Stimulated activated CD4-positive, alpha-beta T cell treated with anti-CD3 and anti-CD28 coated beads, Interleukin-1b, Interleukin-23, amount 100 ng/mL, for 24 hours (primary cell): ENCODE measurements at places on chromosomes 12 and 14.

GRCh38 chr12:124524231-124524925, 43.0 kb downstream of the NCOR2 start:
- no peak for DNase-seq

- DNase-seq: no peak
These were observed 41.7 kb downstream of the TTLL5 start for GRCh38 chr14:75702616-75703261.

- no peak for DNase-seq
These were observed 61.8 kb downstream of the NOC4L start for GRCh38 chr12:132206046-132206434.

- DNase-seq: no peak
These were observed 92.7 kb downstream of the ACACB start for GRCh38 chr12:109209082-109209481.

DNA sequence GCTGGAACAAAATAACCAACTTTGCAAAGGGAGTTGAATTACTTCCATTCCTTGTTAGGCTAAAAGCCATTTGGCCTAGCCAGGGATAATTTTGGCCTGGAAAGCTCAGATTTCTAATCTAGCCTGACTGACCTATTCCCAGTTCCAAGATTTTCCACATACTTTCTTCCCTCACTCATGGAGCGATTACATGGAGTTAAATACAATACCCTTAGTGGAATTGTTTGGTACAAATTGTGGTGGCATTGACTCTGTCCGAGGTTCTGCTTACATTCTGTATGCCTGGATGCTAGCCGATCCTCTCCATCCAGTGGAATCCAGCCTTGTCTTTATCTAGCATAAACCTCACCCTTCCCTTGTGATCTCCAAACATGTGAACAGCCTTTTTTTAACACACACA, 965.1 kb downstream of the DIO2 start:
- no peak for DNase-seq

DNA sequence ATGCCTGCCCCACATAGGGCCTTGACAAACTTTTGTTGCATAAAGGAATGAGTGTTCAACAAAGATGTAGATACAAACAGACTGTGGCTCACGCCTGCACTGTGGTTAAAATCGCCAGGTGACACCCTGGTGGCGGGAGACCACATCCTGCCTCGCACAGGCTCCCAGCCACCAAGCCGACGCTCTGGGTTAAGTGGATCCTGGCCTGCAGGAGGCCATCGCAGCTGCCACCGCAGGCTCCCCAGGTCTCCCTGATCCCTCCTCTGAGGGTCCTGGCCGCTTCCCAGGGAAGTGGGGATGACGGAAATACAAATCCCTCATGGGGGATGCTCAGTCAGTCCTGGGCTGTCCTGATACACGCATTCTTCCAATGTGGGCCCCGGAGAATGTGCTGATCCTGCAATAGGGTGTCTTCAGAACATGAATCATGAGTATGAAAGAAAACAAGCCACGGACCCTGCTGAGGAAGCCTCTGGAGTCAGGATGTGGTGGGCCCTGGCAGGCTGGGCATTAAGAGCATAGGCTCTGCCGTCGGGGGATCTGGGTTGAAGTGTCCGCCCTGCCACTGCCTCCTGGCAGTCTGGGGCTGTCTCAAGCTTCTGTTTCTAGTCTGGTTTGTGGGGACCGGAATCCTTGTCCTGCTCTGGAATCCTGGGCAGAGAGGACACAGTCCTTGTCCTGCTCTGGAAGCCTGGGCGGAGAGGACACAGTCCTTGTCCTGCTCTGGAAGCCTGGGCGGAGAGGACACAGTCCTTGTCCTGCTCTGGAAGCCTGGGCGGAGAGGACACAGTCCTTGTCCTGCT, 53.5 kb upstream of the BEGAIN start:
- peak; percentile 41 for DNase-seq

DNA sequence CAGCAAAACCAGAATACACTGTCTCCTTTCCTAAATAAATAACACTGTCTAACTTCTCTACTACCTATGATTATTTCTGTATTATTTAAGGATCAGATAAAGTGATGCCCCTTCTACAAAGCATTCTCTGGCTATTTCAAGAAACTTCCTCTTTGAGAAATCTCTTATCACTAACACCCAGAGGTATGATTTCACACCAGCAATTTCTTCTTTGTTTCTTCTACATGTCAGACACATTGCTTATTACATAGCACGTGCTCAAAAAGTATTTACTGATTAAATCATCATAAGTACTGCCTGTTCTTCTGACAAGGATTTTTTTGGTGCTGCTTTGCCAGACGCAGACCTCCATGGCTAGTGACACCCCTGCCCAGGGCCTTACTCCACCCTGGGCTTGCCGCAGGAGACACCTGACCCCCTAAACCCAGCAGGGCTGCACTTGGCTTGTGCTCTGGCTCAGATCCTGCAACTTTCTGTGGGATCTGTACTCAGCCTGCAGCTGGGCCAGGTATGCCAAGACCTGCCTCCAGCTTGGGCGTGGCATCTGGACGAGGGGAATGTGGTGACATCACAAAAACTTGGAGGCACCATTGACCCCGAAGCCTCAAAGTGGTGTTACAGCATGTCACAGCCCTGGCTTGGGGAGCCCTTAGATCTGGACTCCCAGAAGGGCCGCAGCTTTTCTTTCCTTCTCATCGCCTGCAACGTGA, 15.4 kb upstream of the HIGD1C start:
- no peak for DNase-seq

DNA sequence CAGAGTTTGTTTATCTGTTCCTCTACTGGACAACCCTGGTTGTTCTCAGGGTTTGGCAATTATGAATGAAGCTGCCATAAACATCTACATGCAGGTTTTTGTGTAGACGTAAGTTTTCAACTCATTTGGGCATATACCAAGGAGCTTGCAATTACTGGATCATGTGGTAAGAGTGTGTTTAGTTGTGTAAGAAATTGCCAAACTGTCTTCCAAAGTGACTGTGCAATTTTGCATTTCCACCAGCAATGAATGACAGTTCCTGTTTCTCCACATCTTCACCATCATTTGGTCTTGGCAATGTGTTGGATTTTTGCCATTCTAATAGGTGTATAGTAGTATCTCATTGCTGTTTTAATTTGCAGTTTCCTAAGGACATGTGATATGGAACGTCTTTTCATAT, 39.8 kb upstream of the FBXO33 start:
- DNase-seq: no peak

GRCh38 chr12:40325349-40325960, 100.7 kb downstream of the LRRK2 start:
- no peak for DNase-seq

DNA sequence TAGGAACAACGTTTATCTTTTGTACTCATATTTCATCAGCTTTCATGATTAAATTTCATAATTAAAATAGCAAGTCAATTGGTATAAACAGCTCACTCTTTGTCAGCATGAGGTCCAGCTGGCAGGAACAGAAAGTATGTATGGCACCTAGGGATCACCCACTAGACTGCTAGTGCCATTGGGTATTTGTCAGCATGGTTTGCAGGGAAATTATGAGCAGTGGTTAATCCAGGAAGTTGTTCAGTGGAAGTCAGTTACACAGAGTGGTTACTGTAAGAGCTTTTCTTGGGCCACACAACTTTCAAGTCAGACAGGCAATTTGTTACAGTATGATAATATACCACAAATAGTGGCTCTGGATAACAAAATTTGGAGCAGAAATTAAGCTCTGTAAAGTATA, 340.3 kb upstream of the RGS6 start:
- DNase-seq: no peak

- no peak for DNase-seq
These were observed 93.8 kb upstream of the CLMN start for GRCh38 chr14:95413289-95414215.

DNA sequence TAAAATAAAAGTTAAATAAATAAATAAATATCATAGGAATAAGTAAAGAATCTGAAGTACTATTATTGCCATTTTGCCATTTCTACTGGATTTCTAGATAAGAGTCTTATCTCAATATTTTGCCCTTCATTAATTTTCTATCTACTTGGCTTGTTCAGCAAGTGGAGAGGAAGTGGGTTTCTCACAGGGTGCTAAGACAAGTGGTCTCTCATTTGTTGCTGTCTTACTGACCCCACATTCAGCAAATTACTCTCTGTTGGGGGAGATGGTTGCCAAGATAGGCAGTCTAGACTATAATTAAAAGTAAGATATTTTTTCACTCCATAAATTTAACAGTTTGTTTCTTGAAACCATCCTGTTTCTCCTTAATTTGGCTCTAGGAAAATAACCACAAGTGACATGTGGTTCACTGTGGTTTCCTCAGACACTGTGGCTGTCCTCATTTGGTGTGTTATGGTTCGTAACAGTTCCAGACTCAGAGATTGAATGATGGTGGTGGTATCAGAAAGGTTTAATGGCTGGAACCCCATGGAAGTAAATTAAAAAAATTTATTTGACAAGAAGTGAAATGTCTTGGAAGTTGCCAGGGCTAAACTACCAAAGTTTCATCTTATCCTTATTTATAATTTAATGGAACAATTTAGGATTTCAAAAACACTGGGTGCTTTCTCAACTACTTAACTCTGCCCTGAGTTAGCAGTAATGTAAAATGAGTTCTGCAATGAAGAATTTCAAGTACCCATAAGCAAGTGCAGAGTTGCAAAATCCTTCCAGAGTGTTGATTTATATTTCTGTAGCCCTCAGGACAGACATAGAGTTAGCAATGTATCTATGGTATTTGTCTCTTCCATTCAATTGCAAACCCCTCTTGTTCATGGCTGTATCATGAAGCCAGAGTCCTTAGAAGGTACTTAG, 214.8 kb downstream of the MSRB3 start:
- DNase-seq: no peak

DNA sequence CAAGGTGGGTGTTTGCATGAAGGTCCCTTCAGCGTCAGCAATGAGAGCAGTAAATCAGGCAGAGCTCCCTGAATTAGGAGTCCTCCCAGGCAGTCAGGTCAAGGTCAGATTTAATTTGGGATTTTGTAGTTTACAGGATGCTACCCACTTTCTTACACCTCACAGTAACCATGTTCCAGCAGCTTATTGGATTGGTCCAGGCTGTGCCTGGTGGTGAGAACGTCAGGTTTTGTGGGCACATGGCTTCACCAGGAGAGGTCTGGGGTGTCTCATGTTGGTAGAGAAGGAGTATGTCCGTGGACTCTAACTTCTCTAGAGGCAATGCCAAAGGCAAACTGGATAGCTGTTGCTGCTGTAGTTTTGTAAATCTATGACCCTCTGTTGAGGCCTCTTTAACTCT, 158.3 kb downstream of the CACNA1C start:
- DNase-seq: no peak

DNA sequence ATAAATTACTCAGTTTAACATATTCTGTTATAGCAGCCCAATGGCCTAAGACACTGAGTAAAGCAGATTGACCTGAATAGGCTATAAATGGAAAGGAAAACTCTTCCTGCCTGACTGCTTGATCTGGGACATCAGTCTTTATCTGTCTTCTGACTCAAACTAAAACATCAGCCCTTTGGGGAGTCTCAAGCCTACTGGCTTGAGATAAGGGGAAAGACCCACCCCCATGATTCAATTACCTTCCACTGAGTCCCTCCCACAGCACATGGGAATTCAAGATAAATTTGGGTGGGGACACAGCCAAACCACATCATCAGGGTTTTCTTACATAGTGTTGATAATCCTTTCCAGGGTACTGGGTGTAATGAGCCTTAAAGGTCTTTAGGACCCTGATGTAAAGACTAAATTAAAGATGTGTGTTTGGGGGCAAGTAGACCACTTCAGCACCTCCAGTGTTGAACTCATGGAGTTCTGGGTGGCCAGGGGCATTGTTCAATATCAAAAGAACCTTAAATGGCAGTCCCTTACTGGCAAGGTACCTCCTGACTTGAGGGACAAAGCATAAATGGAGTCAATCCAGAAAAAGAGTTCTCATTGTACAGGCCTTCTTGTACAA, 67.8 kb downstream of the TSHR start:
- no peak for DNase-seq

GRCh38 chr14:63204407-63205043, at the start of gene RHOJ:
Gene RHOJ (plus strand): TSS chr14:63204443. CDS start chr14:63204870, 427 bp downstream.
- no peak for DNase-seq

DNA sequence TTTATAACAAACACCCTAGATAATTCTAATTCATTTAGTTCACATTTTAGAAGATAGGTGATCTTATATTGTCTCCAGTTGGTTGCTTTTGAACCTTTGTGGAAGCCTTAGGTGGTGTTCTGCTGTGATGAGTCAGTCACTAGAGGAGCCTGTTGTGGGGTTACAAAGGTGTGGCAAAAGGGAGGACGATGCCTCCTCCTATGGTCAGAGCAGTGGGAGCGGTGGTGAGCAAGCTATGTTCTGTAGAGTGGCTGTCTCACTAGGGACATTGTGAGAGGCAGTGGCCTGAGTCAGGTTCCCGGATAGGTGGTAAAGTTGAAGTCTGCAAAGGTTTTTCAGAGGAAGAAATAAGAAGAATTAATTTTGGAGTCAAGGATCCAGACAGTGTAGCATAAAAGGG, 71.6 kb upstream of the USP44 start:
- no peak for DNase-seq

DNA sequence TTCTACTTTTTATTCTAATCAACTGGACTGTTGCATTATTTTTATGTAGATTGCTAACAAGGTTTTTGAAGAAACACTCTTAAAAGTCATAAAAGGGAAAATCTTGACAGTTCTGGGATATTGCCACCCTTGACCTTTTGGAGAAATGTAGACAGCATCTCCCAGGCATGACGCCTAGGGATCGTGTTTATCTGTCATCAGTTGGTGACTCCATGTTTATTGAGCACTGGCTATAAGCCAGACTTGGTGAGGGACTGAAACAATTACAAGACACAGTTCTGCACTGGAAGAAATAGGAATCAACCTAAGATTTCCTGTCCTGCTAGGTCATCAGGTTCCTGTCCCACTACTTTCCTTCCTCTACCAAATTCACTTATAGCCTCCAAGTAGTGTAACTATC, 34.5 kb downstream of the HMGA2 start:
- DNase-seq: no peak

DNA sequence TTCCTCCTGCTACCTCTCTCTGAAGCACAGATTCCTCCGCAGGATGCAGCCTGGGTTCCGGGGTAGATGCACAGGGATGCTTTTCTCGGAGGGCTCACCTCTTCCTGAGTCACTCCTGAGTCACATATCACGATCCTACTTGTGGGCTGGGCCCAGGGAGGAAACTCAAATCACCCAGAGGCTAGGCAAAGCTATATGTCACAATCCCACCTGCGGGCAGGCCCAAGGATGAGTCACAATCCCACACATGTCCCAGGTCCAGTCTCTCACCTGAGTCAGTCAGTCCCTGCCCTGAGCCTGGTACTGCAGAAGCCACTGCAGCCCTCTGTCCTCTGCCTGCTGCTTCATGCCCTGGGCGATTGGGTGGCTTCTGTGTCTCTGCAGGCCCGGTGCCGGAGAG, 149.0 kb upstream of the GSC start:
- DNase-seq: no peak
